Hippocampal formation (tissue), 2 donors: ENCODE measurements at places on chromosomes 7 and 10.

DNA sequence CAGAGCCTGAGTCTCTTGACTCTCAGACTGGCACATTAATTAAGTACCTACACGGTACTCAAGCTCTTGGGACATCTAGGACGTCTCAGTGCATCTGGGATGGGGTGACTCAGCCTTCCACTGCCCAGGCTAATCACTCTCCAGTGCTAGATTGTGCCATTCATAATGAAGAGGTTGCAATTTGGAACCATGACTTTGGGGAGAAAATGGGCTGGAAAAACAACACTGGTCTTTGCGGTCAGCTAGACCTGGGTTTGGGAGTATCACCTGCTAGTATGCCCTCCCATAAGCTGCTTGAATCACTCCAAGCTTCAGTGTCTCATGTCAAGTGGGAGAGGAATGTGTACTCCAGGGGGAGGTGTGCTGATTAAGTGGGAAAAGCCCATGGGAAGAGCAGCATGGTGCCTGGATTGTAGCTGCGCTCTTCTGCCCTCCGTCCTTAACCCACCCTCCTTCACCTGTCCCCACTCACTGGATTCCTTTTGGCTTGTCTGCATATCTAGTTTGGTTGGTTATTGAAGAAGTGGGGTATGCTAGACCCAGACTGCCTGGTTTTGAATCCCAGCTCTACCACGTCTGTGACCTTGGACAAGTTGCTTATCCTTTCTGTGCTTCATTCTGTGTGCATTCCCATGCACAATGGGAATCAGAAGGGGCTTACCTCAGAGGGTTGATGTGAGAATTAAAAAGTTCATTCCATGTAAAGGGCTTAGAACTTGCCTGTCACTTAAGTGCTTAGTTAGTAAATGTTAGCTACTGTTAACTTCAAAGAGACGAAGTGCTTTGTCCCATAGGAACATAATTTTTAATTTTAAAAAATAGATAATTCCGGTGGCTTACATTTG lies 3.8 kb downstream of the NFE2L3 start:
- DNase-seq = no peak

- DNase-seq = no peak
Measured at GRCh38 chr10:78862328-78862640, 206.5 kb upstream of the ZMIZ1 start.

DNA sequence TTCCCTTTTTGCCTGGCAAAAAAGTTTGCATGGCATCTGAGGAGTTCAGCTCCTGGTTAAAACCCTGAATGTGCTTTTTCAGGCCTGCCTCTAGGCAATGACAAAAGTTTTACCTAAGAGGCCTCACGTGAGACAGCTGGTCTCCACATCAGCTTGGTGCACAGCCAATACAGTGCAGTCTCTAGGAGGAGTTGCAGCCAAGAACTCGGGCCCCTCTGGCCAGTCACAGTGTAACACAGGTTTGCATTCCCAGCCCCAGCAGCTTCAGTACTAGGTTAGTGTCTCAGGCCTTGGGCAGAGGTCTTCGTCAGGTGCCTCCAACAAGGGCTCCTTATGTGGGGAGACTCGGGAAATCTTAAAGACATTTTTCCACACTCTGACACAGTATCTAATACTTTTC lies 771.7 kb downstream of the SORCS1 start:
- no peak for DNase-seq

- no peak for DNase-seq
Measured at GRCh38 chr10:43944381-43945093, 295.9 kb upstream of the ZNF32 start.

DNA sequence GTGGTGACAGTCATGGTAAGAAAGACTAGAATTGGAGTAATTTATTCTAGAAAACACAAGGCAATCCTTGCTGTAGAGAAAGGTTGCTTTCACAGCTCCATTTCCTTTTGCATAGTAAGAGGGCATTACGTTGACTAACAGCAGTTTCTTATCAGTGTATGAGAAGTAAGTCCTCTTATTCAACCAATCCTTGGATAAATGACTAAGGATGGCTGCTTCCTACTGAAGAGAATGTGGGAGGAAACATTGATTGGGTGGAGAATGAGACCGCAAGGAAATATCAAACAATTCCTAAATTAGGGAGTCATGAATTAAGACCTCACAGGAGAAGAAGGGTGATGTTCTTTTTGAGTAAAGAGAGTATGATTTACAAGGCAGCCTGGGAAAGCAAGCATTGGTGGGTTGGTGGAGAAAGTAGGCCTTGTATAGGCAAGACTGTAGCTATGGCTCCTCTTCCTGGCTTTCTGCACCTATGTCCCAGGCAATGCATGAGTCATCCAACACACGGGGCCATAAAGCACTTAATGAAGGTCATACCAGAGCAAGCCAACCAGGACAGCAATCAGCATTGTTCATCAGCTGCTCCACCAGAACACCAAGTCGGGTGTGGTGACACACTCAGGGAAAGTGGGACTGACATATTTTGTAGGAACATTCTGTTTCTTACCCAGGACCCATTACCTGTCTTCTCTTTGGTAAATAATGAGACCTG lies 5.6 kb downstream of the MGAM start:
- no peak for DNase-seq

GRCh38 chr7:90568213-90568612 lies 27.9 kb upstream of the CDK14 start:
- no peak for DNase-seq

DNA sequence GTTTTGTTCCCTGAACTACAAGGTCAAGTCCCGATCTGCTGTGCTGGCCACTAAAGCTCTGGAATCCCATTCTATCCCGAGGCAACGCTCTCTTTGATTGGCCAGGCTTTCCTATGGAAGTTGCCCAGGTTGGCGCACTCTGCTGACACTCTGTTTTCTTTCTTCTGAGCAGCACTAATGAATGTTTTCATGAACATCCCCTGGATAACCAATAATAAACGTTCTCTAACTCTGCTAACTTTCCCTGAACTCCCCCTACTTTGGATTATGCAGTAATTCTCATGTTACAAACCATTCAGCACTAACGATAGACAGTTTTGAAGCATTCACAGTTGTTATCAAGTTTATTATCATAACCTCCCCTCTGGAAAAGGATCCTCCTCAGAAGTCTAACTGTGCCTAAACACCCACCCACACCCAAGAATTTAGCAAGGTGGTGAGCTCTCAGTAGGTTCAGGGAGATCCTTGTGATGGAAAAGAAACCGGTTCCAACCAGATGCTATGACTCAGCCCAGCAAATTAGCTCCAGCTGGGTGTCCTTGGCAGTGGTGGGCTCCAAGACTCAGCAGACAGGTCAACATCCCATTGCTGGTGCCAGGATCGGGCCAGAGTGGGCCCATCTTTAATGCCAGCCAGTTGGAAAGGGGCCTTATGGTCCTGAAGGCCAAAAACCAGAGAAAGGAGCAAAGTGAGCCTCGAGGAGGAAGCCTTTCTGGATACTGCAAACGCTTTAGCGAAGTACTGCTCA lies 68.4 kb downstream of the CREB3L2 start:
- no peak for DNase-seq

- no peak for DNase-seq
Measured at GRCh38 chr10:75357500-75357899, 44.1 kb downstream of the ZNF503 start.
